PC-9 (cell line): ENCODE measurements at places on chromosomes 4 and X. TPM values are rescaled to one million over a fixed set of nuclear protein-coding genes. Genes with fewer than 3 reads are reported as not detected.

GRCh38 chr4:37051111-37051510 lies 193.4 kb upstream of the NWD2 start:
- DNase-seq: no peak

- DNase-seq: no peak
Measured at GRCh38 chrX:35040871-35041270, 98.3 kb downstream of the FAM47B start.

GLOD5 gene
- not detected in 2 replicates for total RNA-seq

SYNPO2 gene
- 0.53 and 0.87 TPM in 2 replicates for total RNA-seq

STATH gene
- total RNA-seq: not detected in 2 replicates

SAP30 gene
- total RNA-seq: 8.0 and 11.4 TPM in 2 replicates

TCEAL2 gene
- total RNA-seq: not detected in 2 replicates

NAAA gene
- 3.6 and 3.9 TPM in 2 replicates for total RNA-seq

- no peak for DNase-seq
Measured at GRCh38 chr4:99536848-99537247, 26.0 kb downstream of the C4orf17 start.

DNA sequence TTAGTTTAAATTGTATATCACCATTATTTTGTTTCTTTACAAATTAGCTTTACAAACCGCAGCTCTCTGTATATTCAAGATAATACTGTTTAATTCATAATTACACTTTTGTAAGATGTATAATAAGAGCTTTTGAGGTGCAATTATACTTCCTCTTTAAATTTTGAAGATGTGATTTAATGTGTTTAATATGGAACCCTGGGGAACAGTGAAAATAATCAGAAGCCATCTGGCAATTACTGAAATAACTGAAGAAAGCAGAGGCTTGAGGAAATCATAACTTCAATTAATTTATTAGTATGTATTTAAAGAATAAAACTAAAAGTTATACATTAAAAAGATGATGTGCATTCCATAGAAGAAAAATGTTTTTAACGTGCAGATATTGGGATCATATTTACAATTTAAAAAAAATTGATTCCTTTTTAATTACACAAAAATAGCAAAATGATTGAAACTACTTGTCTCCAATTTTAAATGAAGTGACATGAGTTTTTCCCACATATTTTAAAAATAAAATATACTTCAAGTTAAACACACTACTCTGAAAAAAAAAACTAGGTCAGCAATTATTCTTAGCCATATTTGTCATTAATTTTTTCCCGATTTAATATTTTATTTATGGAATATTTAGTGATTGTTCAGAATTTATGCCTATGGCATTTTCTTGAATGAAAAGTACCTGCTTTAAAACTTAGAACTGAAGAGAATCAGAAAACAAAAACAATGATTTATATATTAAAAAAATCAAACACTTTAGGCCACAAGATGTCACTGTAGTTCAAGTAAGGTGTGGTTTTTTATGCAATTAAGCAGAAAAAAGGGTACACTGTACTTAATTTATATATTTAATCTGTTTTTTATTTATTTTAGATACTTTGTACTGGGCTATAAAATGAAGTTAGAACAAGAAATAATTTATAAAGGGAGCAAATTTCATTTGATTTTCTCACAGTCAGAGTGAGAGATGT lies 942.7 kb upstream of the NDST4 start:
- DNase-seq: no peak
